ENCODE measurements at places on chromosomes 16 and 17. TPM values are rescaled to one million over a fixed set of nuclear protein-coding genes. Genes with fewer than 3 reads are reported as not detected.

DNA sequence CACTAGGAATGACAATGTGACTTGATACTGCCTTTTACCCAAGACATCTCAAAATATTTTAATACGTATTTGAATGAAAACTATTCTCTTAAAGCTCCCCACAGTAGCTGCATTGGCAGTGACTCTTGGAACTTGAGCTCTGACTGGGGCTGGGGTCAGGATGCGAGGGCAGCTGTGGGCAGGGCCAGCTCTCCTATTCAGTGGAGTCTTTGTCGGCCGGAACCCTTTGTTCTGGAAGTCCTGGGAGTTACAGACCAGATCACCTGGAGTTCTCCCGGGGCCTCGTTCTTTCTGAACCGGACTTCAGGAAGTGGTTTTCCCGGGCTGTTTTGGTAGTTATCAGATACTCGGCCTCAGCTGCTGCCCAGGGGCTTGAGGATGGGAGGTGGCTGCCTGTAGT lies 84.9 kb downstream of the NPIPB11 start:
- DNase-seq, result no peak

The KCTD11 gene
- 0.89 TPM for total RNA-seq

GRCh38 chr17:16425202-16425601 lies 9.8 kb downstream of the TRPV2 start:
- DNase-seq, result no peak

- DNase-seq, result no peak
Observed at GRCh38 chr16:21584817-21585216, 14.6 kb upstream of the METTL9 start.

GRCh38 chr16:75745242-75745641 lies 19.0 kb upstream of the CPHXL start:
- DNase-seq, result no peak

The MRPL27 gene
- 36.9 TPM for total RNA-seq

DNA sequence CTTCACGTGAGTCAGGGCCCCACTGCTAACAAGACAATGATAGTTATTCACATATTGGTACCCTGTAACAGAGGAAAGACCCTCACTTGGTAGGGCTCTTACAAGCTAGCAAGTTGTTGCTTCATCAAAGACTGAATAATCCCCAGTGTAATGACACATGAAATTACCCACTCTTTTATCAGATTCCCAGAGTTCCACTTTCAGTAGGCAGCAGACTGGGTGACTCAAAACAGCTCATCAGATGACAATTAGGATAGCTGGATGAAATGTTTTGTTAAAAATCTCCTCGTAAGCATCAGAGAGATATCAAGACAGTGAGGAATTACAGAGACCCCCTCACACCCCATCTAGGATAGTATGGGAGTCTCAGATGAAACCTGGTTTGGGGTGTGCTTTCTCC lies 6.8 kb upstream of the OR1E2 start:
- DNase-seq, result no peak

GRCh38 chr17:951325-952132 lies 28.0 kb downstream of the NXN start:
- DNase-seq, result no peak

The TPSD1 gene
- total RNA-seq, result 0.28 TPM

The KCNJ18 gene
- not detected for total RNA-seq

The KRTAP4-6 gene
- not detected for total RNA-seq

DNA sequence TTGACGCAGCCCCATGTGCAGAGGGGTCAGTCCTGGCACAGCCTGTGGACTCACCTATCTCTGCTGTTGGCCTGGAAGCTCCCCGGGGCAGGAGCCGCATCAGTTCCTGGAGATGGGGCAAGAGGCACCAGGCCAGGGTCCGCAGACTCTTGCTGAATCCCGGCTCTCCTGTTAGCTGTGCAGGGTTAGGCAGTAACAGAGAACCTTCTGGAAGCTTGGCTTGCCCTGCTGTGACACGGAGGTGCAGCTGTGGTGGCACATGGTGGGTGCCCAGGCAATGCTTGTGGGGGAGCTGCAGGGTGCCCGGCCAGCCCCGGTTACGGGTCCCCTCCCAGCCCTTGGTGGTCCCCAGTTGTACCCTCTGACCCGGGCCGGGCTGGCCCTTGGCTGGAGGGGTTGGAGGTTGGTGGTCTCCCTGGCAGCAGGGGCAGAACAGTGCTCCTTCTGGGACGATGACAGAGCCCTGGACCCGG lies 26.0 kb upstream of the ZNF469 start:
- no peak for DNase-seq

All from liver (tissue), 10 donors.